ENCODE measurements at places on chromosomes 16 and 17.
A peak's percentile ranks its signal among the peaks of the same experiment; 100 is the strongest.

DNA sequence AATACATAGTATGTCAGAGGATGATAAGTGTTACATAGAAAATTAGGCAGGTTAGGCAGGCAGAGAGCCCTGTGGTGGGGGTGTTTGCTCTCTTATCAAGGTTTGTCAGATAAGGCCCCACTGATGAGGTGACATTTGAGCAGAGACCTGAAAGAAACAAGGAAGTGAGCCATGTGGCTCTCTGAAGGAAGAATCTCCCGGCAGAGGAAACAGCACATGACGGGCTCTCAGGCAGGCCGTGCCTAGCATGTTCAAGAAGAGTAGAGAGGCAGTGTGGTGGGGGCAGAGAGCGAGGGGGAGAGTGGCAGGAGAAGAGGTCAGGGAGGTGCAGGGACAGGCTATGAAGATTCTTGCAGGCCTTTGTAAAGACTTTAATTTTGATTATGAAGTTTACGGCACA lies 82.0 kb upstream of the ASIC2 start:
- no peak for DNase-seq

GRCh38 chr17:3647769-3648555 lies 11.4 kb downstream of the CTNS start:
- no peak for DNase-seq

DNA sequence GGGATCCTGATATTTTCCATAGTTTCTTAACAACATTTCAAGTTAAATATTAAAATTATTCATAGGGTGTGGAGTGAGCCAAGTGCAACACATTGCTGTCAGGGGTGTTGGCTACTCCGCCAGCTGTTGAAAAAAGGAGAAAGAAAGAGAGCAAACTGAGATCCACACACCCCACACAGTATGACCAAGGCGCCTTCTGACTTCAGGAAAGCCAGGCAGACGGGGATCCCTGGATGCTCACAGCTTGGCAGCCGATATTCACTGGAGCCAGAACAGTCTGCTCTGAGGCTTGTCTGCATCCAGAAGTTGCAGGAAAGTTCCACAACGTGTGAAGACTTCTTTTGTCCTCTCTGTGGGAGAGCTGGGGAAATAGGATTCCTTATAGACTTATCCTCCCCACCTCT lies 9.3 kb downstream of the CHD9NB start:
- no peak for DNase-seq

DNA sequence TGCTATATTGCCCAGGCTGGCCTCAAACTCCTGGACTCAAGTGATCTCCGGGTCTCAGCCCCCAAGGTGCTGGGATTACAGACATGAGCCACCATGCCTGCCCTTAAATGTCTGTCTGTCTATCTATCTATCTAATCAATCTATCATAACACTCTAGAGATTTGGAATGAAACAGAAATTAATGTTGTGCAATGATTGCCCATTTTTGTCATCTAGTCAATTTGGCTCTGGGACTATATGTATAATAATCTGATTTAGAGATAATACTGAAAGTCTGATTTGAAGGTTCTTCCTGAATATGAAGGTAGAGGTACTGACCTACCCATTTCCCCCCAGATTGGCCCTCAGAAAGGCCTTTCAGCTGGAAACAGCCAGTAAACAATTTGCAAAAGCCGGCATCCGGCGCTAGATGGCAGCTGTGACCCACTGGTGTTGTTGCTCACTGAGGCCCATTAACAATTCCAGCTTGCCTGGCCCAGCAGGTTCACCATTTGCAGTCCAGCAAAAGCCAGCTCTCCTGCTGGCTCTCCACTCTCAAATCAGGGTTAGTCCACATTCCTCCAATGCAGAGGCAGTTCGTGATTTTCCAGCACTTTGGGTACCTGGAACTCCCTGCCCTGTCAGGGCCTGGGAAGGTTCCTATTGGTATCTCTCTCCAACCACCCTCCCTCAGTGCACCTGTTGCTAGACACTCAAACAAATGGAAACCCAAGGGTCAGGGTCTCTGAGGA lies 22.9 kb upstream of the C16orf87 start:
- peak; percentile 56 for DNase-seq

DNA sequence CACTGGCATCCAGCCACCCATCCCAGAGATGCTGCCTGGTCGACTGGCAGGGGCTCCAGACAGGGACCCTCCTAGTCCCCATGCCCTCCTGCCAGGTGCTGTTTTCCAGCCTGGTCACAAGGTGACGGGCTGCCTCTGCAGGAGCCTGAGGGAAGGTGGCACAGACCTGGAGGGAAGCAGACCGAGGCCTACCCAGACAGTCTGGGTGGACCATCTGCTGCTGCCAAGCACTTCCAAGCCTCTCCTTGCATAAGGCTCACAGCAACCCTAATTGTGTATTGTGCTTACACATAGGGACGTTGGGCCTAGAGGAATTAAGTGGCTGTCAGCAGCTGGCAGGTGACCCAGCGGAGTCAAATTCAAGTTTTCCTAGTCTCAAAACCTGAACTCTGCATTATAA lies 90.1 kb upstream of the KCNJ18 start:
- no peak for DNase-seq

DNA sequence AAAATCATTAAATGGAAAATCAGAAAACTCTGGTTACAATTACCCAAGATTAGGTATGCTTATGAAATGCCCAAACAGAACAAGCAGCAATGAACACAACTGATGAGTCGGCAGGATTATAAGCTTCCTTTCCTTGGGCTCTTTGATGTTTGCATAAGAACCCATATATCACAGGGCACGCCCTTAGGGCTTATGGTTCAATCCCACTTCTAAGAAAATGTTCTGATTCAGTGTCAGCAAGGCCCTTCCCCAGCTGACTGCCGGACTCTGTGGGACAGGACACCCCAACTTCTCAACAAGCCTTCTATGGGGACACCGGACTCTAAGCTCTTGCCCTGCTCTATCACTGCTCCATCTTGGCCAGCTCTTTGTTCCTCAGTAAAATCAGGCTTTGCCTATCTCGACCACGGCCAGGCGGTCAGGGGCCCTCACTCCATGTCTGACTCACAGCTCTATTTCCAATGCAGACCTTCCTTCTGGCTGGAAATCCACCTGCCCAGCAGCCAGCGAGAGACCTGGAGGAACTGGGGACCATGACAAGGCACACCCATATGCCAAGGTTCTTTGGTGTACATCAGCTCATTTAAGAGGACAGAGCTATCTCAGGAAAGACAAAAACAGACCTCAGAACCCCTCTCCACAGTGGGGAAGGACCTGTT lies 26.8 kb downstream of the LITAFD start:
- no peak for DNase-seq

DNA sequence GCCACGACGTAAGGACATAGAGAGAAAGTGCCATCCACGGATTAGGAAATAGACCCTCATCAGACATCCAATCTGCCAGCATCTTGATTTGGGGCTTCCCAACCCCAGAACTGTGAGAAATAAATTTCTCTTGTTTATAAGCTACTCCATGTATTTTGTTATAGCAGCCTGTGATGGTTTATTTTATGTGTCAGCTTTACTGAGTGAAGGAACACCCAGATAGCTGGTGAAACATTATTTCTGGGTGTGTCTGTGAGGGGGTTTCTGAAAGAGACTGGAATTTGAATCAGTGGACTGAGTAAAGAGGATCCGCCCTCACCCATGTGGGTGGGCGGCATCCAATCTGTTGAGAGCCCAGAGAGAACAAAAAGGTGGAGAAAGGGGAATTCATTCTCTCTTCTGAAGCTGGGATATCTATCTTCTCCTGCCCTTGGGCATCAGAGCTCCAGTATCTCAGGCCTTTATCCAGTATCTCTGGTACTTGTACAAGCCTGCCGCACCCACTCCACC lies 131.5 kb upstream of the ANKFN1 start:
- DNase-seq, result no peak

DNA sequence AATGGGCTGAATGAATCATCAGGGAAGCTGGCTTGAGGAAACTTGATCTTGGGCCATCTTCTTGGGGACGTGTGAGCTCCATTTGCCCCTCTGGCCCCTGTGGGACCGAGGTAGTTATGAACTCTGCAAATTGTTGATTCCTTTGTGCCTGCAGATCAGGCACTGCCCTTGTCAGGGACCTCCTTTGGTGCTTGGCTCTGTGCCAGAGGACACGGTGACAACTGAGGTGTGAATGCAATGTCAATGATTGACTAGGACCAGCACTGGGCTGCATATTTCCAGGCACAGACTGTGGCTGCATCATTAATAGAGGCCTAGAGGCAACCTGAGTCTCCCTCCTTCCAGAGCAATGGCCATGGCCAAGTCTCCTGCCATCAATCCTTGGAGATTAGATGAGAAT lies 23.8 kb downstream of the PDILT start:
- no peak for DNase-seq

GRCh38 chr16:29940656-29941055 lies 14.6 kb upstream of the KCTD13 start:
- DNase-seq, result no peak

GRCh38 chr16:11949527-11949926 lies 7.7 kb upstream of the NPIPB2 start:
- peak; percentile 35 for DNase-seq

GRCh38 chr17:31549121-31549524 lies 157.6 kb downstream of the RAB11FIP4 start:
- DNase-seq, result no peak

DNA sequence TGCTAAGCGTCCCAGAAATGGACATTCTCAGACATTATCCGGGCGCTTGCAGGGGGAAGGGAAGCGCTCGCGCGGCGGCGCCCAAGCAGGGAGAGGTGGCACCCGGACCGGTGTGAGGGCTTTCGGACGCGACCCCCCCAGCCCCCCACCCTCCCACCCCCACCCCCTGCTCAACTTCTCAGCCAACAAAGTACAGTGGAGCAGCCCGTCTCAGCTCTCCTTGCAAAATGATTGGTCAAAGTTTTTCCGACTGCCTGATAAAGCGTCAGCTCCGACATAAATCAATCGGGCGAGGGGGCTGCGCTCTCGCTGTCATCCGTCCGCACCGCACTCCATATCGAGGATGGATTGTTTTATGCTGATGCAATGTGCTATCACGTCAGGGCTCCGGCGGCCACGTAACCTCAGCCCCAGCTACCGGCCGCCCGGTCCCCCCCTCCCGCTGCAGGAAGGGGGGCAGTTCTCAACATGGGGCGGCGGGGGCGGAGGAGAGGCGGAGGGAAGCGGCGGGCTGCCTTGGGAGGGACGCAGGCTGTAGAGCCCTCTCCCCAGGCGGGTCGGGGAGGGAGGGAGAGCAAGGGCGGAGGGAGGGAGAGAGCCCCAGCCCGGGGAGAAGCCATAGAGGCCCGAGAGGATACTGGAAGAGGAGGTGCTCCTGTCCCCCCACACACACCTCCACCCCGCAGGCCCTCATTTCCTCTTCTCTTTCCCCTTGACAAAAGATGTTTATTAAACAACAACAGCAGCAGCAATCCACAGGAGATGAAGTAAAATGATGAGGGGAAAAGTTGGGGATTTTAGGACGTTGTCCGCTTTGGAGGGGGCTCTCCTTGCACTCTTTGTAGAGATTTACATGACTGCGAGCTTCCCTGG lies at the start of gene HOXB9:
TSS of gene HOXB9 (minus strand) at position 114 of the 873 bp plus-strand sequence. CDS start at position 25, 89 bp downstream.
- no peak for DNase-seq

- no peak for DNase-seq
Observed at GRCh38 chr16:4700380-4700996, 7.1 kb downstream of the NUDT16L1 start.

- DNase-seq, result no peak
Observed at GRCh38 chr17:37197336-37197735, 178.4 kb upstream of the C17orf78 start.
